ENCODE measurements at places on chromosomes 5 and 9.

DNA sequence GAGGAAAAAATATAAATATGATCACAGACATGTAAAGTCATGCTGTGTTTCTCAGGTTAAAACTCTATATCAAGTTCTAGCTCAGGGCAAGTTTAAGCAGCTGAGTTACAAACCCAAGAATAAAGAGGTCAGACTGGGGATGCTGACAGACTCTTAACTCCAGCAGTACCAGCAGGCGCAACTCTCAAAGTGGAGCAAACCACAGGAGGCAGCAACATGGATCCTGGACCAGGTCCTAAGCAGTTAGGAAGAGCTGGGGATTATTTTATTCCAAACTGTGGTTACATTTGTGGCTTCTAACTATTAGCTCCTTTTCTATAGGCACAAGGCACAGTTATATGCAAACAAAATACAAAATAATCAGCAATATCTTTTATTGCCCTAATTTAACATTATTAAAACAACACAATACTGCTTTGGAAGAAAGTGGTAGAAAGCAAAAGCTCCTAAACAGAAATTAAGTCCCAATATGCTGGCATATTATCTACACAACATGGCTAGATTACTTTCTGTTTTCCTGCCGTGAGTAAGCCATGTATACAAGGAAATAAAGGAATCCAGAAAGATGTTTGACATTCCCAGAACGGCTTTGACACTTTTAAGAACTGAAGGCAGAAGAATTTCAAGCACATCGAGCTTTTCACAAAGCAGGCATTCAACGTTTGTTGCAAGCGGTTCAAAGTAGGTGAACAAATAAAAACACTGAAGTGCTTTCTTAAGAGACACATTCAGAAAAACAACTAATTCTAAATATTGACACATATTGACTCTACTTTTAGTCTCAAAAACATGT is 378.8 kb upstream of the ZNF608 start:
- no peak for DNase-seq

- no peak for DNase-seq
These were observed 5.0 kb downstream of the KCNIP1 start for GRCh38 chr5:170508660-170509347.

- DNase-seq: no peak
These were observed 67.2 kb upstream of the MEGF10 start for GRCh38 chr5:127223256-127223974.

DNA sequence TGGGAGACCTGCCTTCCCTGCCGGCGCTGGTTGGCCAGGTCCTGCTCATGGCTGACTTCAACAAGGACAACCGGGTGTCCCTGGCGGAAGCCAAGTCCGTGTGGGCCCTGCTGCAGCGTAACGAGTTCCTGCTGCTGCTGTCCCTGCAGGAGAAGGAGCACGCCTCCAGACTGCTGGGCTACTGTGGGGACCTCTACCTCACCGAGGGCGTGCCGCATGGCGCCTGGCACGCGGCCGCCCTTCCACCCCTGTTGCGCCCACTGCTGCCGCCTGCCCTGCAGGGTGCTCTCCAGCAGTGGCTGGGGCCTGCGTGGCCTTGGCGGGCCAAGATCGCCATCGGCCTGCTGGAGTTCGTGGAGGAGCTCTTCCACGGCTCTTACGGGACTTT is 10.6 kb downstream of the DIPK1B start:
- DNase-seq: no peak

GRCh38 chr5:6311568-6312501 is 66.5 kb downstream of the MED10 start:
- DNase-seq: no peak

DNA sequence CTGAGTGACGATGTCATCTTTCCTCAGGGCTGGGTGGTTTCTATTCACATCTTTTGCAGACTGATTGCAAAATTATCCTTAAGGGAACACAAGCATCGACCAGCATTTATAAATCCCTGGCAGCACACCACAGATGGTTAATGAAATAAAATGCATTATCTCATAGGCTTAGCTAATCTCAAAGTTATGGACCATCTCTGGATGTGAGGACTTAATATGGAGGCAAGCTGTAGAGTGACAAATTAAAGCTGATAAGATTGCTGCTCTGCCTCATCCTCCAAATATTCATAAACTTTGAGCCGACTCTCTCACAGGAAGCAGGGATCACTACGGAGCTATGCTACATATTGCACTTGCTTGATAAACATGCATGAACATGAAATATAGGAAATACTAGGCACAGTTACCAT is 663.2 kb upstream of the RGMB start:
- DNase-seq: no peak

DNA sequence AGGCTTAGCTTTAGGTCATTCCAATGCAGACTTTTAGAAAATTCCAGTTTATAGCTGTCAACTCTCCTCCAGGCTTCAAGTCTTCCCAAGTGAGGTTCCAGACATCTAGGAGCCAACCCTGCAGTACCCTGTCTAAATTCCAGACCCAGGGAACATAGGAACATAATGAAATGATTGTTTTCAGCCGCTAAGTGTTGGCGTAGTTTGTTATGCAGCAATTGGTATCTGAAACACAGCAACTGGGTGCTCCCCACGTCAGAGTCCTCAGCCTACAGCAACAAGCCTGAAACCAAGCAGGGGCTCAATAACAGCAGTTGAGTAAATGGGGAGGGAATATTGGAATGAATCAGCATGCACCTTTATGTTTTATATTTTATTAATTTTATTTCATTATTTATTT is 66.8 kb downstream of the BOD1 start:
- DNase-seq: no peak
